ENCODE measurements at places on chromosomes 5 and 9. TPM values are rescaled to one million over a fixed set of nuclear protein-coding genes. Genes with fewer than 3 reads are reported as not detected.

Gene SLC31A2
- 7.0 TPM for total RNA-seq

Gene CCNJL
- 14.3 TPM for total RNA-seq

Gene NUTM2G
- total RNA-seq: not detected

Gene C5orf52
- total RNA-seq: not detected

Gene GFI1B
- not detected for total RNA-seq

Gene INSL4
- 16.3 TPM for total RNA-seq

Gene SPATA31A3
- total RNA-seq: not detected

Gene SLC34A3
- total RNA-seq: not detected

Gene PCDHA10
- not detected for total RNA-seq

Gene CBY3
- not detected for total RNA-seq

Gene POU5F2
- not detected for total RNA-seq

Gene C5
- 15.8 TPM for total RNA-seq

Gene ADAMTSL1
- total RNA-seq: not detected

Gene FAM153A
- total RNA-seq: not detected

Gene CDC20B
- 0.08 TPM for total RNA-seq

Gene CCNG1
- total RNA-seq: 65.4 TPM

Gene CARTPT
- total RNA-seq: not detected

Gene FCN2
- total RNA-seq: not detected

Gene TMEM174
- total RNA-seq: not detected

Gene LIFR
- 6.1 TPM for total RNA-seq

Gene LCN2
- total RNA-seq: 3.9 TPM

Gene PTGS1
- 1.6 TPM for total RNA-seq

Gene FOXD4L5
- total RNA-seq: 0.11 TPM

Gene NEUROG1
- total RNA-seq: not detected

Gene MSMP
- total RNA-seq: not detected

Gene PCDHA2
- total RNA-seq: not detected

Gene DDX4
- not detected for total RNA-seq

Gene PTPN3
- total RNA-seq: 13.1 TPM

Gene C9orf153
- total RNA-seq: 0.14 TPM

Gene SLC34A1
- total RNA-seq: not detected

Gene FAM163B
- total RNA-seq: not detected

Gene SCAMP1
- total RNA-seq: 25.9 TPM

Gene PCDHA7
- total RNA-seq: 0.13 TPM

Gene MACIR
- 19.8 TPM for total RNA-seq
